Fibroblast of skin of back (primary cell): ENCODE measurements at places on chromosomes 11 and 22.
A peak's percentile ranks its signal among the peaks of the same experiment; 100 is the strongest.

DNA sequence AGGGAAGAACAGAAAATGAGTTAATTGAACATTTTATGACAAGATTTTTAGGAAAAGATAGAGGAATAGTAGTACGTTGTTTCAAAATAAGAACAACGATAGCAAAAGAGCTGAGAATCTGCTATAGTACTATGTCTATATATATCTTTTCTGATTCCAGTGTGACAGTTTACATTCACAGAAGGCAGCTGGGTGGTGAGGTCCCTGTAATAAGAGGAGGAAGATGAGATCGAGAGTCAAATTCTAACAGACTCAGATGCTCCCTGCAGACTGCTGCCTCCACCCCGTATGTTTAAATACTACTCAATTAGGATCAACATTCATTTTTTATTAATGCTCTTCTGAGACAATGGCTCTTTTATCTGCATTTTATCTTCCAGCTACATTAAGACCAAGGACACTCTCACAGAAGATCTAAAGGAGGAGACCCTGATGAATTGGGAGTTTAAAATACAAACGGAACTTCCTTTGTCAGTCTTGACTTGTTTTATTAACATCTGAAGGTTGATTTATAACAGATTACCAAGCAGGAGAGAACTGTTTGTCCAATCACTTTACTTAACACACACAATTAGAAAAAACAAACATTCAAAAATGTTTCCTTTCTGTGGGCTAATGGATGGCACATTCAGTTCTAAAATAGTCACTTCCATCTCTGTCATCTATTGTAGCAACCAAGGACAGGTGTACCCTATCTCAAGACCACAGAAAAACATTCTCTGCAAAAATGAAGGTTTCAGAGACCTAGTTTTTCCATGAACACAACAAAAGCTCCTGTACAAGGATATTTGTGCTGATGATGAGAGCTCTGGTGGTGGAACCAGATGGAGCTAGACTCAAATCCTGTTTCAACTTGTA, 240.2 kb downstream of the CADM1 start:
- no peak for DNase-seq

DNA sequence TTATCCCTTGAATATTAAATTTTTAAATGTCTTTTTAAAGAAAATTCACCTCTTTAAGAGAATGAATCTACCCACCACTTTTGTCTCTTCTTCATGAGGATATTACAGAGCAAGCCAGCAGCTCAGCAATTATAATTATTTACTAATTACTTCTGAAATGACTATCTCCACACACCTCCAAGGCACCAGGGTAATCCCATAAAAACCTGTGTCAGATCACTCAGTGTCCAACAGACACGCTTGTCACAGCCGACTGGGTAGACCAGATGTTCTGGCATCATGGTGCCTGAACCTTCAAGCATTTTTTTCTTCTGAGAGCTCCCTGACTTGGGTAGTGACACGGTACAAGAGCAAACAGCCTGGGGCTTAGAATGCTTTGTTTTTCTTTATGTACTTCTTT, 61.4 kb downstream of the EFCAB6 start:
- no peak for DNase-seq

- DNase-seq, result peak; percentile 32
Observed at GRCh38 chr11:8273287-8273686, 9.6 kb upstream of the LMO1 start.

DNA sequence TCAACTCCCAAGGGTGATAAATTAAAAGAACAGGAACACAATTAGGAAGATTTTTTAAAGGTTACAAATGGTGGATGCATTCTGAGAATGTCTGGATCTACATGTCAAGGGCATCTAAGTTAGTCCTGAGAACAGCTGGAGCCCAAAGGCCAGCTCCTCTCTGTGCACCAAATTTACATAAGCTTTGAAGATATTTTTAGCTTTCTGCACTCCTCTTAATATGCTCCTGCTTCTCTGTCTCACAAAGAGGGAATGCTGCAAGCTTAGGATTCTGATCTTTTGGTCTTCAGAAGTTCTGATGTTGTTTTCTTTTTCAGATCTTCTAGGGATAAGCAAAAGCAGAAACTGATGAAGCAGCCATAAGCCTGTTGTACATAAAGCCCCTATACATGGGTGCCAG, 309.8 kb upstream of the NCAM1 start:
- no peak for DNase-seq
